ENCODE measurements at places on chromosomes 6 and 20.
A peak's percentile ranks its signal among the peaks of the same experiment; 100 is the strongest.

DNA sequence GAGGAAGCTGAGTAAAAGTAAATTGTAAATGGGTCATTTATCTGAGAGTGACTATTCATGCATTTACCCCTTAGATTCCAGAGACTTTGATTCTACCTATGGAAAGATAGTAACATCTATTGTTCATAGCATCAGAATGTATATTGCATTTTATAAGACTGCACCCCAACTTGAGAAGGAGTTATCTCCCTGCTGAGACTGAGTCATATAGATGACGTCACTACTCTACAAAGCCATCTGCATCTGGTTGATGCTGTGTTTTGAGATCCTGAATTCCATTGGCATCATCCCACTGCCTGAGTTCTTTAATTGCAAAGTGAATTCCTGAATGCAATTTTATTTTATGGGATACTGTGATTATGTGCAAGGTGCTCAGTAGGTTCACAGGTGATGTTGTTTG, 444.0 kb upstream of the SLC35B3 start:
- DNase-seq, result no peak

DNA sequence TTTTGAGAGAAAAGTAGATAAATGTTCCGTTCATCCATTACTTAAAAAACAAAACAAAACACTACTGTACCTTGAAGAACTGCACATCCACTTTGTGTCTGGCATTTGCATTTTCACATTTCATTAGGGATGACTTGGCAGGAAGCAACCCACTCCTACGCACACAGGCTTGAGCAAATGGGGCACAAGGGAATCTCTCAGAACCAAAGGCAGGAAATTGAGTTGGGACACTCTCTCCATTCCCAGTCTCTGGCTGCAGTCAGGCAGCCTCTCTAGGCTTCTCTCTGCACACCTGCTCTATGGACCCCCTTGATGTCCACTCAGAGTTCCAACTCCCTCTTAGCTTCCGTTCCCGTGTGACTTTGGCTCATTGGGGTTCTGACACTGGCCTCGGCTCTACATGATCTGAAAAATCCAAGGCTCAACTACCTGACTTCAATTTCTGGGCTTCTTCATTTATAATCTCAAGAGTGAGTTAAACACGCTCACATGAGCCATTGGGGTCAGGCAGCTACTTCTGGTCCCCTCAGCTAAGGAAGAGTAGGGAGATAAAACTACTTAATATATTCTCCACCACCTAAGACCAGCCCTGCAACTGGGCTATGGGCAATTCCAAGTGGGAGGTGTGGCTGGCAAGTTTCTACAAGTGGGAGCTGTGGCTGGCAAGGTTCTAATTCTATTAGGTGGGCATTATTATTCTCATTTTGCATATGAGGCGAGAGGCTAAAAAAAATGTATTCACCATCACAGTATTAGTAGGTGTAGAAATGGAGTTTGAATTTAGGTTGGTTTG, 251.9 kb downstream of the SOD2 start:
- DNase-seq, result no peak

- DNase-seq, result no peak
Observed at GRCh38 chr20:25053255-25054031, 4.5 kb downstream of the ACSS1 start.

GRCh38 chr20:63226042-63226943, 9.4 kb upstream of the BIRC7 start:
- DNase-seq, result no peak

GRCh38 chr6:157954150-157955117, 27.2 kb upstream of the SYNJ2 start:
- DNase-seq, result no peak

DNA sequence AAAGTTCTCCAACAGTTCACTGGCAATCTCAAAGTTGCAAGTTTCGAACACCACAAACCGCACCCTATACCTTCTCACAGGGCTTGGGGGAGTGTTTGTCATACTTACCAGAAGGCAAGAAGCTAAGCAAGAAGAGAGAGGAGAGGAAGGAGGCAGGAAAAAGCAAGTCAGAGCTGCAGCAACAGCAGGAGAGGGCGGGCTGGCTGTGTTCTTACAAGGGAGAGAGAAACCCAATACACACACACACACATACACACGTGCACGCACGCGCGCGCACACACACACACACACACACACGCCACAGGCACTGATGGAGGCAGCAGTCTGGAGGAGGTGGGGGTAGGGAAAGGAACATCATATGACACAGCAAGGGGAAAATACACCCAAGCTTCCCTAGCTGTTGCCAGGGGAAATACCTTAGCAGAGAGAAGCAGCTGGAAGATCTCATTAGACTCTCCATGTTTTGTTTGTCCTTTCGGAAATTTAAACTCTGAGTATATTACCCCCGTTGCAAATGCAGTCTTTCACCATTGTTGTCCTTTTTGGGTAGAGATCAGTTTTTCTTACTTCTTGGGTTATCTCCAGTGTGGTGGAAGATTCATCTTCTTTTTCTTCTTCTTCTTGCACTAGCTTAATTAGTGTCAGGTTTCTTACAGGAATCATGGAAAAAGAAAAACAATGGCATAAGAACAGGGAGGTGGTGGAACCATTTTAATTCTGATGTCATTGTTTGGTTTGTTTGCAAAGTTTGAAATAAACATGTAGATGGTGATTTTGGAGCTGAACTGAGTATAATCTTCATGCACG, at the start of gene TXLNB:
Gene TXLNB, minus strand, starts transcription at position 186 of the 807 bp plus-strand sequence. CDS start 3,099 bp downstream, outside the sequence.
- peak; percentile 15 for DNase-seq

GRCh38 chr6:152117156-152118133, 310.0 kb downstream of the ESR1 start:
- DNase-seq, result no peak

DNA sequence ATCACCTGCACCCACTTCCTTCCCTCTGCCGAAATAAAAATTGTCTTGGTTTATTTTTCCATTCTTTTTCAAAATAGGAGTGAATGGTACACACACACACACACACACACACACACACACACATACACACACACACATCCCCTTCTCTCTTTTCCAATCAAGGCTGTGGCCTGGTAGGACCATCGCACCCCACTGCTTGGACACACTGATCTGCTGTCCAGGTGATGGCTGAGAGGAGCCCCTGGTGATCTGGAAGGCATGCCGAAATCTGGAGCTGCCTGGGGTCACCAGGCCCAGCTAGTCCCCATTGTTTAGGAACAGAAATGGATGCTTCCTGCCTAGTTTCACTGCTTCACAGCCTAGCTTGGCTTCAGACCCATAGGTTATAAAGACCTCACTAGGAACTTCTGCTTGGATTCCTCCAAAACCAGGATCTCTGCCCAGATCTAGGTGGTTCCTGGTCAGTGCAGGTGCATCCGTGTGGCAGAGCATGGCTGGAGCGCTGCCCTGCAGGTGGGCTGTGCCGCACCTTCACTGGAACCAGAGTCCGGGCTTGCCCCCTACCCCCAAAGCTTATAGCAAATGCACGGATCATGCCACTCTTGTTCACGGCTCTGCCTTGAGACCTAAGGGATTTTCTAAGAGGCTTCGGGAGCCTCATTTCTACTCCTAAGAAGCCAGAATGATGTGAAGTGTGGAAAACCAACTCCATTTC, 42.9 kb upstream of the DACT2 start:
- DNase-seq, result no peak

DNA sequence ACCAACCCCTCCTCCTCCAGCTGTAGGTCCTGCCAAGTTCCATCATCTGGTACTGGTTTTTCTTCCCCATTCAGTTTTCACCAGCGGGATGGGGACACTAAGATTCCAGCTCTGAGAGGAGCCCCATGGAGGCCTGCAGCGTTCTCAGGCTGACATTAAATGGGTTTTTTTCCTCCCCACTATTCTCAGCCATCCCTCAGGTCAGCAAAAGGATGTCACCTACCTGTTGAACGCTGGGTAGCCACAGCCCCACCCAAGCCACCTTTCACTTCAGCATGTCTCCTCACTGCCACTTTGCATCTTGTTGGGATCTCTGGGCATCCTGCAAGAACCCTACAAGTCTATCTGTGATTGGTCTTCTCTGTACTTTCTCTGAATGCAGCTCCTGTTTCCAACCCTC, 6.8 kb downstream of the KCNK17 start:
- no peak for DNase-seq

GRCh38 chr6:86148586-86148985, 505.9 kb upstream of the SYNCRIP start:
- DNase-seq, result no peak

GRCh38 chr20:55784036-55784435, 221.3 kb downstream of the CBLN4 start:
- no peak for DNase-seq

- no peak for DNase-seq
Observed at GRCh38 chr6:112781241-112781640, 434.1 kb downstream of the RFPL4B start.

GRCh38 chr6:42696526-42697267, 25.7 kb downstream of the PRPH2 start:
- DNase-seq, result no peak
